ENCODE measurements at places on chromosomes 6 and 20.

GRCh38 chr20:46999801-47000465 lies 105.3 kb downstream of the EYA2 start:
- no peak for DNase-seq

GRCh38 chr6:126535595-126535994 lies 195.7 kb downstream of the CENPW start:
- no peak for DNase-seq

- no peak for DNase-seq
Measured at GRCh38 chr6:159969921-159970320, 1.0 kb downstream of the IGF2R start.

DNA sequence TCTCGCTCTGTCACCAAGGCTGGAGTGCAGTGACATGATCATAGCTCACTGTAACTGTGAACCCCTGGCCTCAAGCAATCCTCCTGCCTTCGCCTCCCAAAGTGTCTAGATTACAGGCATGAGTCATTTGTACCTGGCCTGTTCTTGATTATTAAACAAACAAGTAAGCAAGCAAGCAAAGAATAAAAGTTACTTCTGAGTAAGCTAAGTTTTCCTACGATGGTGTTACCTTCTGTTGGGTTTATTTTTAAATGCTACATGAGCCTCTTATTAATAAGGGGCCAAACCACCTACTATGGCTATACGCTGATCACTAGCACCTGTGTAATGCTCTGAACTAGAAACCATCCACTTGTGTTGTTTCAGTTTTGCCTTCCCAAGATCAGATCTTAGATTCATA lies 50.8 kb downstream of the IL22RA2 start:
- DNase-seq: no peak

DNA sequence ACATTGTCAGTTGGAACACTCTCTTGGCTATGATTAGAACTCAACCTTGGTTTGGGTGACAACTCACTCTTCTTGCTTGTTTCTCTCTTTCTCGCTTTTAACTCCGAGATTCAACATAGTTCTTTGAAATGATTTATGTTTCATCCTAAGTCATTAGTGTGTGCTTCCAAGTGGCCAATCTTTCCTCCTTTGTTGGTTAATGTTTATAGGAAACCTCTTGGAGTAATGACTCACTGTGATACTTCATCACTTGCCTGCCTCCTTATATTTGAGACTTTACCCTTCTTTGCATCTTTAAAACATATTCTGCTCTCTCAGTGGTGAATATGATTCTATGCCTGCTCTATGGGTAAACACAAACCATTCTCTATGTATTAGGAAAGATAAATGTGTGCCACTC lies 279.7 kb upstream of the FLRT3 start:
- DNase-seq: no peak

- DNase-seq: peak; percentile 10
Measured at GRCh38 chr6:37940074-37940847, 120.7 kb downstream of the ZFAND3 start.
